ENCODE measurements at places on chromosomes 2 and 18. TPM values are rescaled to one million over a fixed set of nuclear protein-coding genes. Genes with fewer than 3 reads are reported as not detected.

- no peak for DNase-seq
Measured at GRCh38 chr18:40607542-40608148, 1347.4 kb upstream of the PIK3C3 start.

DNA sequence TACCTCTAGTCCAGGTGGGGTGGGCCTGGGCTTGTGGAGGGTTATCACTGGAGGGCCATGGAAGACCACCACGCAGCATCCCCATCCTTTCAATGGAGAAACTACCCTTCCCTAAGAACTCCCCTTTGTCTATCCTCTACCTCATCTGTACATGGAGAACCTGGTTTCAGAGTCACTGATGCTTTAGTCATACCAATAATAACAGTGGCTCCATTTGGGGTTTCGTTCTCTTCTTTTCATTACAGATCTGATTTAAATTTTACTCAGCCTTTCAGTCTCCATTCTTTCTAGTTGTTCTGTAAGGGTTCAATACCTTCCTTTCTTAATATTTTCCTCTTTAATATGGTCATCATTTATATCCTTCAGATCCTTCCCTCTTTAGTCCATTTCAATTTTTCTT, 54.6 kb upstream of the ZFP36L2 start:
- no peak for DNase-seq

GRCh38 chr2:182280118-182280517, 146.7 kb downstream of the PDE1A start:
- DNase-seq, result no peak

DNA sequence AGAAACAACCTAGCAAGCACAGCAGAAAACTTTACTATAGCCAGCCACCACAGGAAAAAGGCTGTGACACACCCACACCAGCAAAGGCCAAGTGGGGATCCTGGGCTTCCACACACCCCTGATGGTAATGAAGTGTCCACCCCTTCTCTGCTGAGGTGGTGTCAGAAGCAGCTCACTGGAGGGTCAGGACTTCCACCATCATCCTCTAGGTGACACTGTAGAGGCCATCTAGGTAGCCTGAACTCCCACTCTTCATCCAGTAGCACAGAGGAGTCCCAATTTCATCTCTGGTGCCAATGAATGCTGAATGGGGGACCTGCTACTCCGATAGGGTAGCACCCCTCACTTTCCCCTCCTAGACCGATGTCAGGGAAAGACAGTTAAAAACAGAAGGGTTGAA, 1544.4 kb downstream of the LRP1B start:
- DNase-seq, result no peak

DNA sequence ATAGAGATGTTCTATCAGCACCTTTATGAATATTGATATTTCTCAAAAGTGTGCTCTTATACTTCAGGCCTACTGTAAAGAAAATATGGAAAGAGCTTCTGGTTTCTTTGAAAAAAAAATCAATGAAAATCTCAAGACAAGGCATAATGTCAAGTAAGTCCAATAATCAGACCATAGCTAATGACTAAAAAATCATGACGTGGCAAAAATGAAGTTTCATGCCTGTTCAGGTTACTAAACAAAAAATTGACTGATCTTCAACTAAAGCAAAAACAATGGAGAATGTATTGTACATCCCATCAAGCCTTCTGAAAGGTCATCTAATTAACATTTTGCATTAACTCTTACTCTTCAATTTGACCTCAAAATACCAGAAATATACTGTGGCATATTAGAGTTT, 824.4 kb downstream of the EPHA4 start:
- DNase-seq, result no peak

STPG4 gene
- total RNA-seq, result 0.16 TPM

DNA sequence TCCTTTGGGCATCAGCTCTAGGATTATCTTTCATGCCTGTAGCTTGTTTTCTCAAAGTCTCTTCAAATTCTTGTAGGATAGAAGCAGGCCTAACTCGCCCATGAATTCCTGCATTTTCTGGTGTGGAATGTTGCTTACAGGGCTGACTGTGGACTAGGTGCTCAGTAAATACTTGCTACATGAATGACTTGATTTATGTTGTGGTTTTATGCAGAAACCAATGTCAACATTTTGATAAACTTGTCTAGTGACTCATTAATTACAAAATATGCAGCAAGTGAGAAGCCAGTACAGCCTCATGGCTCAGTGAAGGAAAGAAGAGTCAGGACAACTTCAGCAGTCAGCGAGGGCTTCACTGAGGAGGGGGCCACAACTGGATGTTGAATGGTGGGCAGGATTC, 110.6 kb upstream of the SIX2 start:
- DNase-seq, result no peak

- no peak for DNase-seq
Measured at GRCh38 chr2:238434846-238435751, 8.4 kb downstream of the ASB1 start.

GRCh38 chr18:6414723-6415417, at the start of gene L3MBTL4:
L3MBTL4 (minus strand) TSS chr18:6414911; CDS start chr18:6311625, 103,286 bp downstream.
- peak; percentile 66 for DNase-seq

DNA sequence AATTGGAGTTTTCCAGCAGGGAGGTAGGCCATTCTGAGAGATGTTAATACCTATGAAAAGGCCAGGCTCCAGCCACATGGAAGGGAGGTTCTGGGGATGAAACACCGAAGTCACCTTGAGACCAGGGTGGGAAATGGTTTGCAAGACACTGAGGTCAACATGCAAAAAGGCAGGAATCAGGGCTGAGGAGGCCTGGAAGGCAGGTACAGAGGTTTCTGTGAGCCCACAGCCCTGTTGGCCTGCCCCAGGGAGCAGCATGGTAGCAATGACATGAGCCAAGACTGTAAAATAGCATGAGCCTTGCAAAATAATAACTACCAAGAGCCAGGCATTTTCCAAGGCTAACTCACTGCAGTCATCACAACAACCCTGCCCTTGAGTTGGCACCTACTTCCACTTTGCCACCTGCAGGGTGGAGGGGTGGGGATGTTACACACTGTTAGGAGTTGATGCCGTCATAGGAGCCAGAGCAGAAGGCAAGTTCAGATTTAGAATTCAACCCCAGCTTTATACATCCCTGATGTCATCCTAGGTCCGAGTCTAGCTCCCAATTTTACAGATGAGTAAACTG, 61.3 kb downstream of the ZBTB7C start:
- no peak for DNase-seq

ZBTB7C gene
- 0.56 TPM for total RNA-seq

STAT4 gene
- 47.9 TPM for total RNA-seq

GRCh38 chr18:31154181-31154580, 8.5 kb downstream of the DSC1 start:
- DNase-seq, result no peak

- no peak for DNase-seq
Measured at GRCh38 chr18:64219517-64219916, 70.6 kb upstream of the LINC00305 start.

- DNase-seq, result no peak
Measured at GRCh38 chr18:70688286-70688685, 399.4 kb downstream of the SOCS6 start.

GRCh38 chr18:61741881-61742454, 150.8 kb downstream of the RNF152 start:
- DNase-seq, result no peak

RGPD3 gene
- total RNA-seq, result 0.21 TPM

GRCh38 chr2:24435391-24436316, 55.4 kb upstream of the NCOA1 start:
- no peak for DNase-seq

- peak; percentile 34 for DNase-seq
Measured at GRCh38 chr2:205188239-205189138, 493.8 kb upstream of the NRP2 start.

- no peak for DNase-seq
Measured at GRCh38 chr2:28644760-28645159, 106.9 kb upstream of the PPP1CB start.

DLX2 gene
- total RNA-seq, result 0.26 TPM

DNA sequence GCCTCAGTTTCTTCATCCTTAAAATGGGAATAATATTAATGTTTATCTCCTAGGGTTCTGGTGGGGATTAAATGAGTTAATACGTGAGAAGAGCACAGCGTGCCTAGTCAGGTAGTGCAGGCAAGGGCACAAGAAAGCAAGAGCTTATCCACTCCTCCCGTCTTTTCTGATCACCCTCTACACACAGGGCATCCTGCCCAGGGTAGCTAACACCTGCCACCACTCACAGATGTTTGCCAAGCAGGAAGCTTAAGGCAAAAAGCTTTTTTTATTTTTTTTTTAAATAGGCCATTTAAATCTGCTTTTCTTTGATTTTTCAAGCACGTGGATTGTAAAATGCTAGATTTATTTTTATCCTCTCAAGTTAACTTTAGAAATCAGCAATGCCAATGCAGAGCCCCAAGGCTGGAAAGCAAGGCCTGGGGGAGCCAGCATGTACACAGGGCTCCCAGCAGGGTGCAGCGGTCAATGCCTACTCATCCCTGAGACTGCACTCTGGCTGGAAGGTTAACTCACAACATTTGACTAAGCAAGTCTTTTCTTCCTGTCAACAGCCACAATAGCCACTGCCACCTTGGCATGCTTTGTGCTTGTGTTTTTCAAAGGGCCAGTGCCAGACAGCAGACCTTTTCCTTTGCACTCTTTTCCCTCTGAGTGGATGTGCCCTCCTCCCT, 86.5 kb upstream of the ACAA2 start:
- DNase-seq, result no peak

AQP4 gene
- total RNA-seq, result not detected

DNA sequence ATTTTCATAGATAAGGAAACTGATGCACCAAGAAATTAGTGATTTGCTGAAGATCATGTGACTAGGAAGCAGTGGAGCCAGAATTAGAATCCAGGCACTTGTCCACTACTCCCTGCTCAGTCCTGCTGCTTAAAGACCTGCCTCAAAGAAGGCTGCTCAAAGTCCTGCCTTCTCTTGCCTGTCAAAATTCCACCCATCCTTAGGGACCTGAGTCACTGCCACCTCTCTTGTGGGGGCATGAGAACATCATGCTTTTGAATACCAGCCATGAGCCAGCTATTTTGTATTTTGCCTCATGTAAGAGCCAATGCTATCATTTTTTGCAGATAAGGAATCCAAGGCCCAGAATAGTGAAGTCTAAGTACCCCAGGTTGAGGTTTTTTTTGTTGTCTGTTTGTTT, 47.1 kb downstream of the DDX1 start:
- DNase-seq, result no peak

DNA sequence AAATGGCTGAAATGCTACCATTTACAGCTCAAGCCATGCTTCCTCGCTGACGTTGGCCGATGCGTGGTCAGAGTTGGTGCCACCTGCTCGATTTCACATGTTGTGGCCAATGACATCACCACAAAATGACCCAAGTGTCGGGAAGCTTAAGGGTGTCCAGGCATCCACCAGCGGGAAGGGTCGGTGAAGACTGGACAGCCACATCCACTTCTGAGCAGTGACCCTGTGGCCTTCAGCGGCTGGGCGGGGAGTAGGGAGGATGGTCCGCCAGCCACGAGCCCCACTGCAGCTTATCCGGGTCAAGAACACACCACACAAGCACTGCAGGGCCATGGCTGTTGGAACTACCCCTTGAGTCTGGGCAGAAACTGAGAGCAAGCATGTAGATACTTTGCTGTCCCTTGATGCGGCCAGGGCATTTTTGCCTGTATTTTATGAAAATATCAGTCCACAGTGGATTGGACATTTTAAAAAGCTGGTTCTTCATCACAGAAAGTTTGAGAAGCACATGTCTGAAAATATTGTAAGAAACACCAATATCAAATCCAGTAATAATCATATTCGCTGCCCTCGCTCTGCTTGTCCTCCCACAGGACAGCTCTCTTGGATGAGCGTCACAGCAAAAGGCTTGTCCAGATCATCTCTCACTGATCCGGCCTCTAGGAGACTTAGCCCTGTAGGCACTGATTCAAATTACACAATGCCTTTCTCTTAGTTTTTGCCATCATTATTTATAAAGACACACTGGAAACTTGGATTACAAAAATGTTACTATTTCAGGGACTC, 174.0 kb downstream of the TWIST2 start:
- DNase-seq, result no peak

DNA sequence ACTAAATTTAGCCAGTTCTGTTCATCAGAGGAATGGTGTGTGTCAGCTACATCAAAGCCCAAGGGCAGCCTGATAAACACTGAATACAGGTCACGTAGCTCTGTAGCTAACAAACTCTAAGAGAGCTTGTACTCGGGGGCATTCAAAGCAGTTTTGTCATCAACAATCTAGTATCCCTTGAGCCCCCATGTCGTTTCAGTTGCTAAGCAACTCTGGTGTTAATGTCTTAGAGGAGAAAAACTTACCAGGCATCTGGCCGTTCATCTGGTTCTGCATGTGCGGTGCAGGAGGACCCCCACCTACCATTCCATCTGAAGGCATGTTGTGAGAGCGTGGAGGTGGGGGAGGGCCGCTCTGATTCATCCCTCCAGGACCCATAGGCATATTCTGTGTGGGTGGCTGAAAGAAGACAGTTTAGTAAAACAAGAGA, 33.1 kb downstream of the SS18 start:
- DNase-seq, result no peak

GREB1L gene
- total RNA-seq, result not detected

STEAP3 gene
- total RNA-seq, result 0.19 TPM

DNA sequence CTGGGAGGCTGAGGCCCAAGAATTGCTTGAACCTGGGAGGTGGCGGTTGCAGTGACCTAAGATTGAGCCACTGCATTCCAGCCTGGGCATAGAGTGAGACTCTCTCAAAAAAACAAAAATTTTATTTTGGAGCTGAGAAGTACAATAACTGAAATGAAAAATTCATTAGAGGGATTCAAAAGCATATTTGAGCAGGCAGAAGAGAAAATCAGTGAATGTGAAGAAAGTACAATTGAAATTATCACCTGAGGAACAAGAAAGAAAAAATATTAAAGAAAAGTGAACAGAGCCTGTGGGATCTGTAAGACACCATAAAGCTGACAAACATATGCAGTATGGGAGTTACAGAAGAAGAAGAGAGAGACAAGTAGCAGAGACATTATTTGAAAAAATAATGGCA, 137.1 kb downstream of the RAB3GAP1 start:
- no peak for DNase-seq

DNA sequence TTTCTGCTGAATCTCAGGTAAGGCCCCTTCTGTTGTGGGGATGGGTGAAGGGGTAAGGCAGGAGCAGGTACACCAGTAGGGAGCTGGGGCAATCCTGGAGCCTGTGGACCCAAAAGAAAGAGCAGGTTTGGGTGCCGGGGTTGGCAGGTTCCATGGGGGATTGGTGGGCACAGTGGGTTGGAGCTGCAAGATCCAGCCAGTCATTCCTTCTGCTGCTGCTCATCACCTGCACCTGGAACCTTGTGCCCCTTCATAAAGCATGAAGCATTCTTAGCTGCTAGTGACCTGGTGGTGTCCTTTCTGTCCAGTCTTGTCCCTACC, 24.9 kb downstream of the FHOD3 start:
- DNase-seq, result no peak

DNA sequence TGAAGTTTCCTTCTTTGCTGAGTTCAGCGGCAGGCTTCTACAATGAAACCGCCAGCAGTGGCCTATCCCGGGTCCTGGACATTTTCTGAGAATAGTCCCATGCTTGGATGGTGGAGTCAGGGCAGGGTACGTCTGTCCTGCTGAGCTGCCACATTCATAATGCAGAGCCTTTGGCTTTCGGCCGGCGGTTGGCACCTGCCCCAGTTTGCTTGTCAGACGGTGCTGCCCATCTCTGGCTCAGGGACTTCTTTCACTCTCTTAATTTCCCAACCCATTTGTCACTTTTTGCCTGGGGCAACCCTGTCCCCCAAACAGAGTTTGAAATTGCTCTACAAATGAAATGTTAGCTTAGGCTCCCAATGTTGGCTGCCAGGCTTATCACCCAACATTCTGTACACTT, 57.2 kb downstream of the SOX11 start:
- no peak for DNase-seq
